ENCODE measurements at places on chromosomes 1 and 21.

GRCh38 chr21:31731857-31732596 is at the start of gene SCAF4:
SCAF4 (minus strand) TSS chr21:31732118; CDS start chr21:31731692, 426 bp downstream.
- peak; percentile 77 for DNase-seq

DNA sequence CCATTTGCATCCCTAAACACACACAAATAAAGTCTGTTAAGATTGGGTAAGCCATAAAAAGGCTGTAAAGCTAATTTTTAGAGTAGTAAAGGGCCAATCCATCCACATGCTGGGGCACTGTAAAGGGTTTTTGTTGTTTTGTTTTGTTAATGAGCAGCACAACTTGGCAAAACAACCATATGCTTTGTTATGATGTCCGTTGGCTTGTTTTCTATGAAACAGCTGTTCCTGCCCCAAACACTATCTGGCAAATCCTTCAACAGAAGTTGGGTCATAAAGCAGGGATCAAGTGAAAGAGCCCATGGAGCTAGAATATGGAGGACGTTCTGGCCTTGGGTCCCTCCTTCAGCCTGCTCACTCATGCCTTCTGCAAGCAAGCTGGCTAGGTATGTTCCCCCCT is 183.6 kb downstream of the APP start:
- DNase-seq = no peak

DNA sequence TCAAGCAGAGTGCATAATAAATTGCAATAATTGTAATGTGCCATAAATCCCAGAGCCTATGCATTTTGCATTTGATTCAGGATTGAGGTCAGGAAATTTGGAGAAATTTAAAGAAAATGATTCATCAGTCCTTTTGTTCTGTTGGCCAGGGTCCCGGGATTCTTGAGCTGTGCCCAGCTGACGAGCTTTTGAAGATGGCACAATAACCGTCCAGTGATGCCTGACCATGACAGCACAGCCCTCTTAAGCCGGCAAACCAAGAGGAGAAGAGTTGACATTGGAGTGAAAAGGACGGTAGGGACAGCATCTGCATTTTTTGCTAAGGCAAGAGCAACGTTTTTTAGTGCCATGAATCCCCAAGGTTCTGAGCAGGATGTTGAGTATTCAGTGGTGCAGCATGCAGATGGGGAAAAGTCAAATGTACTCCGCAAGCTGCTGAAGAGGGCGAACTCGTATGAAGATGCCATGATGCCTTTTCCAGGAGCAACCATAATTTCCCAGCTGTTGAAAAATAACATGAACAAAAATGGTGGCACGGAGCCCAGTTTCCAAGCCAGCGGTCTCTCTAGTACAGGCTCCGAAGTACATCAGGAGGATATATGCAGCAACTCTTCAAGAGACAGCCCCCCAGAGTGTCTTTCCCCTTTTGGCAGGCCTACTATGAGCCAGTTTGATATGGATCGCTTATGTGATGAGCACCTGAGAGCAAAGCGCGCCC is 8.7 kb downstream of the PROX1 start:
- DNase-seq = no peak

GRCh38 chr1:168483539-168483938 is 60.3 kb downstream of the XCL2 start:
- DNase-seq = no peak
